ENCODE measurements at places on chromosomes 16 and 17.

DNA sequence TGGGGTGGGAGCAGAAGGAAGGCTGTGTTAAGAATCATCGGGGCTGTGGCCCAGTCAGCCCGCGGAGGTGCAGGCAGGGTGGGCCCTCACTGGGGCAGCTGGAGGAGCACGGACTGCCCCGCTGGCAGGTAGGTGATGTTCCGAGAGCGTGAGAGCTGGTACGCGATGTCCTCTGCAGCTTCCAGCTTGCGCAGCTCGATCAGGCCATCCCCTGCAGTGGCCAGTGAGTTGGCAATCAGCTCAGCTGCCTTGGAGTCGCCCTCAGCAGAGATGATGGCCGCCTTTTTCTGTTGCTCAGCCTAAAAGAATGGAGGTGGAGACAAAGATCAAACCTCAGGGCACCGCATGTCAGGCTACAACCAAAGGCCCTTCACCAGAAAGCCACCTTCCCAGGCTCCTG is 9.8 kb downstream of the PHB1 start:
- DNase-seq: no peak

DNA sequence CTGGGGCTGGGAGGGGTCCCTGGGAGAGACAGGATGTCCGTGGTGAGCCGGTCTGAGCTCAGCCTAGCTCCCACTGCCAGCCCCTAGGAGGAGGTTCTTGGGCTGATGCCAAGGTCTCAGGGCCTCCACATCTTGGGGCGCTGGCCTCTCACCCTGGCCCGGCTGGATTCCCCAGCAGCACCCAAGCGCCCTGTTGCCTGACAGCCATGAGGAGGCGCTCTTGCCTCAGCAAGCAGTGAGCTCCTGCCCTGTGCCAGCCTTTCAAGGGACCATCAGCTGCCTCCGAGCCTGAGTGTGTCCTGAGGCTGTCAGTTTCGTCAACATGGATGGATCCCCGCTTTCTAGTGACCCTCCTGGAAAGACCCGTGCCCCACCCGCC is 234.9 kb upstream of the CIBAR2 start:
- no peak for DNase-seq

DNA sequence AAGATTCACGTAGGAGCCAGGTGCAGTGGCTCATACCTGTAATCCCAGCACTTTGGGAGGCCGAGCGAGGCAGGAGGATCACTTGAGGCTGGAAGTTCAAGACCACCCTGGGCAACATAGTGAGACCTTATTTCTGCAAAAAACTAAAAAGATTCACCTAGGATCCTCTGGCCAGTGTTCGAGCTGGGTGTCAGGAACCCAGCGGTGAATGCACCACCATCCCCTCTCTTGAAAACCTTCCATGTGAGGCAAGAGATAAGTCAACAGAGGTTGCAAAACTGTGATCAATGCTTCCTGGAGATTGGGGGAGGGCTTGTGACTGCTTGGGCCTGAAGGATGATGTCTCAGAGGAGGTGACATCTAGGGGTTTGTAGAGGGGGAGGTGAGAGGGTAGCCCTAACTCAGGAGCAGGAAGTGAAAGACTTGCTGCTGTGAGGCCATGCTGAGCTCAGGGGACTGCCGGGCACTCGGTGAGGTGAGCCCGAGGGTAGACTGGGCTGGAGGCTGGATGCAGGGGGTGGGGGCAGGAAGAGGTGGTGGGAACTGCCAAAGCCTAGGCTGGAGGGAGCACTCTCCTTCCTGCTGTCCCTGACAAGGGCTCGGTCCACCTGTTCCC is 11.7 kb downstream of the GJD3 start:
- no peak for DNase-seq

DNA sequence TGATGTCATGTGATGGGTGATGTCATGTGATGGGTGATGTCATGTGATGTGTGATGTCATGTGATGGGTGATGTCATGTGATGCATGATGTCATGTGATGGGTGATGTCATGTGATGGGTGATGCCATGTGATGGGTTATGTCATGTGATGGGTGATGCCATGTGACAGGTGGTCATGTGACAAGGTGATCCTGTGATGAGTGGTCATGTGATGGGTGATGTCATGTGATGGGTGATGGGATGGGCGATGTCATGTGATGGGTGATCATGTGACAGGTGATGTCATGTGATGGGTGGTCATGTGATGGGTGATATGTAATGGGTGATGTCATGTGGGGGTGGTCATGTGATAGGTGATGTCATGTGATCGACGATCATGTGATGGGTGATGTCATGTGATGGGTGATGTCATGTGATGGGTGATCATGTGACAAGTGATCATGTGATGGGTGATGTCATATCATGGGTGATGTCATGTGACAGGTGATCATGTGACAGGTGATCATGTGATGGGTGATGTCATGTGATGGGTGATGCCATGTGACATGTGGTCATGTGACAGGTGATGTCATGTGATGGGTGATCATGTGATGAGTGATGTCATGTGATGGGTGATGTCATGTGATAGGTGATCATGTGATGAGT is 17.2 kb downstream of the CD300LB start:
- DNase-seq: peak; percentile 22

GRCh38 chr17:48930435-48930873 is 14.2 kb downstream of the SNF8 start:
- no peak for DNase-seq

DNA sequence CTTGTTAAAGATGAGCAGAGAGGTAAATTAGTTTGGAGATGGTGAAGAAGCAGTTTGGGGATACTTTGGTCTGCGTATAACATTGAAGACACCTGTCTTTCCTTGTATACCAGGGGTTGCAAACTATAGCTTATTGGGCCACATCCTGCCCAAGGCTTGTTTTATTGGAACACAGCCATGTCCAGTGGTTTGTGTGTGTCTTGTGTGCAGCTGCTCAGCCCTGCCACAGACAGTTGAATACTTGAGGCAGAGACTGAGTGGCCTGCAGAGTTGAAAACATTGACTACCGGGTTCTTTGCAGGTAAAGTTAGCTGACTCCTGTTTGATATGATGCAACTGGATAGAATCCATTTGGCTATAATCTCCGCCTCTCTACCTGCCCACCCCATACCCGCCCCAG is 224.4 kb downstream of the PRKCA start:
- DNase-seq: no peak

GRCh38 chr17:17078832-17079231 is 36.6 kb downstream of the MPRIP start:
- DNase-seq: no peak

- DNase-seq: no peak
These were observed 266.9 kb upstream of the DYNLRB2 start for GRCh38 chr16:80273635-80274538.

DNA sequence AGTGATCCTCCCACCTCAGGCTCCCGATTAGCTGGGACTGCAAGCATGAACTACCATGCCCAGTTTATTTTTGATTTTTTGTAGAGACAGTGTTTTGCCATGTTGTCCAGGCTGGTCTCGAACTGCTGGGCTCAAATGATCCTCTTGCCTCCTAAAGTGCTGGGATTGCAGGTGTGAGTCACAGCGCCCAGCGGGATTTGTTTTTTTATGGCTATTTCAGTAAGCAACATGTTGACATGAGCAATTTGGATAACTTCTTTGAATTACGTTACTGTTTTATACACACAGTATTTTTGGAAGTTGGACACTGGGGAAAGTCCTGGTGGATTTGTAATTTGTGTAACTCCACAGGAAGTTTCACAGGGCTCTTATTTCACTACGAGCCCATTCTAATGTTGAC is 18.5 kb upstream of the RHOT1 start:
- no peak for DNase-seq

- no peak for DNase-seq
These were observed 69.0 kb downstream of the KIF2B start for GRCh38 chr17:53891726-53892125.

GRCh38 chr17:80270836-80271235 is 10.2 kb downstream of the RNF213 start:
- no peak for DNase-seq

- DNase-seq: no peak
These were observed 6.7 kb downstream of the UBTF start for GRCh38 chr17:44212507-44213402.

DNA sequence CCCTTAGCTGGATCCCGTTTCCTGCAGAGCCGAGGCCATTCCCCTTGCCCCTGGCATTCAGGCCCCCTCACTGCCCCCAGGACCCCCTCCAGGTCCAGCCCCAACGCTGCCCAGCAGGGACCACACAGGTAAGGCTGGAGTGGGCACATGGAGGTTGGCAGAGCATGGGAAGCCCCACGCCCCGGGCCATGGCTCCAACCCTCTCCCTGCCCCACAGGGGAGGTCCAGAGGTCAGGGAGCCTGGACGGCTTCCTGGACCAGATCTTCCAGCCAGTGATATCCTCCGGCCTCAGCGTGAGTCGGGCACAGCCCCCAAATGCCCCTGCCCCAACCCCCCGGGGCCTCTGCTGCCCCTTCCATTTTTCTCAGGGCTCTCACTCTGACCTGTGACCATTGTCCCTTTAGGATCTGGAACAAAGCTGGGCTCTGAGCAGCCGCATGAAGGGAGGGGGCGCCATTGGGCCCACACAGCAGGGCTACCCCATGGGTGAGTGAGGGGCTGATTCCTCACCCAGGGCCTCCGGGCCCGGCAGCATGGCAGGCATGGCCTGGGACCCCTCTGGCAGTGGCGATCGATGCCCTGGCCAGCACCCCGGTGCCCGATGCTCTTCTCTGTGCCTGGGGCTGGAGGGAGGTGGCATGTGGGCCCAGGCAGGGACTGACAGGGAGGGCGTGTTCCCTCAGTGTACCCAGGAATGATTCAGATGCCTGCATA is 18.5 kb upstream of the SMIM5 start:
- no peak for DNase-seq

DNA sequence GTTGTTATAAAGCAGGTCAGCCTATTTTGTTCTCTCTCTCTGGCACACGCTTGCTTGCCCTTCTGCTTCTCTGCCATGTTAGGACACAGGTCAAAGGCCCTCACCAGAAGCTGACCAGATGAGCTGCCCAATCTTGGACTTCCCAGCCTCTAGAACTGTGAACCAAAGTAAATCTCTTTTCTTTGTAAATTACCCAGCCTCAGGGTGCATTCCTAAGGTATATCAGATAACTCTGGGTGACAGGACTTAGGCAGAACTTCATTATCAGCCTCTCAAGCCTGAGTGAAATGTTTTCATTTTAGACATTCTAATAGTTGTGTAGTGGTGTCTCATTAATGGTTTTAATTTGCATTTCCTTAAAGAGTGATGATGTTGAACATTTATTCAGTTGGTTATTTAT is 124.3 kb downstream of the CDRT15L2 start:
- no peak for DNase-seq

GRCh38 chr16:29804020-29804419 is 2.3 kb upstream of the MAZ start:
- no peak for DNase-seq

GRCh38 chr17:47279062-47279801 is 25.6 kb downstream of the ITGB3 start:
- no peak for DNase-seq

DNA sequence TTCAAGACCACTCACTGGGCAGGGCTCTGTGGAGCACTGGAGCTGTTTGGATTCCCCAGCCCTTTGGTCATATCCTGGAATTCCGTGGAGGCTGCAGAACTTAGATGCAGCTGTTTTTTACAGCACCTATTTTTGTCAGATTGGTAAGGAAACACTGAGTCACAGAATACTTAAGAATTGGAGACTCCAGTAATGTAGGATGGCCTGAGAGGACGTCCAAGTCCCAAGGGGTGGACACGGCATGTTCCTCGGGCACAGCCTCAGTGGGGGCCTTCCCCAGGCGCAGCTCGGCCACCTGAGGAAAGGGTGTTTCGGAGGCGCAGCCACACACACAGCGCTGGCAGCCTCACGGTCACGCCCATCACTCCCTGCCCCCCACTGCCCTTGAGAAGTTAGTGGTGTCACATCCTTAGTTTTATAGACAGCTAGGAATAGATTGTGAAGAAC is 14.8 kb downstream of the PLD6 start:
- no peak for DNase-seq

DNA sequence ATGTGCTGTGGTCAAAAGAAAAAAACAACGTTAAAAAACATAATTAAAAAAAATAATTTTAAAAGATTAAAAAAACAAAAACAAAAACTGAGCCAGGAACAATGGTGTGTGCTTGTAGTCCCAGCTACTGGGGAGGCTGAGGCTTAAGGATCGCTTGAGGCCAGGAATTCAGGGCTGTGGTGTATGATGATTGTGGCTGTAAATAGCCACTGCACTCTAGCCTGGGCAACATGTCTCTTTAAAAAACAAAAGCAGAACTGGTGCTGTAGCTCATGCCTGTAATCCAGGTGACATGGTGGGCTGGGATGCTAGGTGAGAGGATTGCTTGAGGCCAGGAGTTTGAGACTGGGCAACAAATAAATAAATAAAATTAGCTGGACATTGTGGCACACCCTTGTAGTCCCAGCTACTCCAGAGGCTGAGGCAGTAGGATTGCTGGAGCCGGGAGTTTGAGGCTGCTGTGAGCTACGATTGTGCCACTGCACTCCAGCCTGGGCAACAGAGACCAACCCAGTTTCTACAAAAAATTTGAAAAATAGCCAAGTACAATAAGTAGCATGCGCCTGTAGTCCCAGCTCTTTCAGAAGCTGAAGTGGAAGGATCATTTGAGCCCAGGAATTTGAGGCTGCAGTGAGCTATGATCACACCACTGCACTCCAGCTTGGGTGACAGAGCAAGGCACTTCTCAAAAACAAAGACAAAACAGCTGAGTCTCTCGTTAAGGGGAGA is 43.6 kb downstream of the NFATC3 start:
- no peak for DNase-seq
